Fibroblast of upper back skin (primary cell): ENCODE measurements at places on chromosomes 7 and 10.
A peak's percentile ranks its signal among the peaks of the same experiment; 100 is the strongest.

DNA sequence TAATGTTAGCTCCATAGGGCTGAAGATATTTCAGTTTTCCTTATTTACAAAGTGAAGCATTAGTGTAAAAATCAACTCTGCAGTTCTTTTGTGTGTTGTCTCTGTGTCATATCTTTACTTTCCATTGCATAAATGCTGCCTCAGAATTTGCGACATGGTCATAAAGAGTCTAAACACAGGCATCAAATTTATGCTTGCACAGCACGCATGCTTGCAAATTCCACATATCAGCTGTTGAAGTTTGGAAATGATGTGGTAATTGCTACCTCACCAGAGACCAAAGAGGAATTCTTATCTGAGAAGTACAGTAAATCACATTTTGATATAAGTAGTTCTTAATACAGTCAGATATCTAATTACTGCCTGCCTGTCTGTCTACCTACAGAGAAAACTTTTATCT, 348.2 kb upstream of the GRM3 start:
- DNase-seq = no peak

DNA sequence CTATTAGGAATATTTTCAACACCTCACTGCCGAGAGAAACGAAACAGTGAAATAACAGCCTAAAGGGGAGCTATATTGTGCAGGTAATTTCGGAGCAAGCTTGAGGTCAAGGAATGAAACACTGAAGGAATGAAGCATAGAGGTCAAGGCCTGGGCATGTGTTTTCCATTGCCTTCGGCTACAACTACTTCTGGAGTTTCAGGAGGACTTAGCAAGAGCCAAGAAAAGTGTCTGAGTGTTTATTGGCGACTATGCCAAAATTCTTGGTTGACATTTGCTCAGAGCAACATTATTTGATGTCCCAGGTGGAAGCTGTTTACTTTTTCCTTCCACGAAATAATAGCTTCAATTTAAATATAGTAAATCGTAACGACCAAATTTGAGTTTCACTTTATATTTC, 89.6 kb upstream of the IFRD1 start:
- no peak for DNase-seq

- DNase-seq = no peak
Measured at GRCh38 chr10:111347386-111348013, 270.7 kb downstream of the ADRA2A start.

GRCh38 chr10:70376436-70377378, 5.7 kb downstream of the LRRC20 start:
- peak; percentile 45 for DNase-seq

- DNase-seq = peak; percentile 20
Measured at GRCh38 chr7:40401406-40401805, 266.6 kb downstream of the SUGCT start.

DNA sequence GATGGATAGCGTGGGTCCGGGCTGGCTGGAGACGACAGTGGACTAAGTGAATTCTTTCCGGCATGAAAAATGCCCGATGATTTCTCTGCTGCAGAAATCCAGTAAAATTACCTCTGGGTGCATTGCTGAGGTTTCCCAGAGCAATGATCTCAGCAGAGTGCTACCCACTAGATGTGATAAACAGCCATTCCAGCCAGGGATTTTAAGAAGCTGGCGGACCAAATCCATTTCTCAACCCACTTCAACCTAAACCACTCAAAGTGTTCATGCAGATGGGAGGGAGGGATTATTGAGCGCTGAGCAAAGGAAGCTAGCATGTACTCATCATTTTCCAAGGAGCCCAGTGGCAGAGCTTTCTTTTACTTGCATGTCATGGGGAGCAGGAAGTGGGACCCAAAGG, 116.7 kb downstream of the PRKCQ start:
- no peak for DNase-seq

- no peak for DNase-seq
Measured at GRCh38 chr7:25619963-25620799, 391.9 kb upstream of the NPVF start.

DNA sequence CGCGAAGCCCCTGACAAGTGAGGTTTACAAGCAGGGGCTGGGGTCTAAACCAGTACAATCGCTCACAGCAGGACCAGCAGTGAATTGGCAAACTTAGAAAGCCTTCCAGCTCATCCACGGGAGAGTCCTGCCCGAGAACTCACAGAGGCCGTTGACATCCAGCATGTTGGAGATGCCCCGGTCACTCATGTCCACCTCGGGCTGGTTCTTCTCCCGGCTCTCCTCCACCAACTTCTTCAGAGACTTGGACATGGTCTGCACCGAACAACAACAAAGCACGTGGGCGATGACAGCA, 447 bp downstream of the RSU1 start:
- DNase-seq = no peak

DNA sequence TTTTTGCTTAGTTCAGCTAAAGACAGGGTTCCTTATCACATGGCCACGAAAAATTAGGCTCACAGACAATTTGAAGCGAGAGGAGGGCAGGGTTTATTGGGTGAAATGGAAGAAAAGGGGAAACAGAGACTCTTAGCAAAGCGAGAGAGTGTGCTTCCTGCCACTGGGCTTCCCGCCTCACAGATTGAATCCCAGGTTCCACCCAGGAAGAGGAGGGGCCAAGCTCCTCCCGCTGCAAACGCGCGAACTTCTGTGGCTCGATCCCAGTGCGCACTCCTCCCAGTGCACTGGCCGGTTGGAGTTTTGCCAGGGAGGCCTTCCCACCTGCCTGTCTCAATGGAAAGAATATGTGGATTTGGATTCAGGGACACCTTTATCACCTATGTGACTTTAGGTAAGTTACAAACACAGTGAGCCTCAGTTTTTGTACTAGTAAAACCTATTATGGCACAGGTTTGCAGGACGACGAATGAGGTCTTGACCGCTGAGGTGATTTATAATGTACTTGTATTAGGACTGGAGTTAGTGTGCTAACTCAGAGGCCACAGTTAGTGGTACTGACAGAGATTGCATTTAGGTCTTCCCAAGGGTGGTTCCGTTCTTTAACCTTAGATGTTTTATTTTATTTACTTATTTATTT, 48.5 kb upstream of the SP8 start:
- no peak for DNase-seq

- DNase-seq = no peak
Measured at GRCh38 chr7:54697659-54698186, 61.3 kb downstream of the SEC61G start.

GRCh38 chr10:51955696-51956095, 256.3 kb upstream of the CSTF2T start:
- no peak for DNase-seq

GRCh38 chr10:71246591-71247413, 34.4 kb downstream of the UNC5B start:
- no peak for DNase-seq

DNA sequence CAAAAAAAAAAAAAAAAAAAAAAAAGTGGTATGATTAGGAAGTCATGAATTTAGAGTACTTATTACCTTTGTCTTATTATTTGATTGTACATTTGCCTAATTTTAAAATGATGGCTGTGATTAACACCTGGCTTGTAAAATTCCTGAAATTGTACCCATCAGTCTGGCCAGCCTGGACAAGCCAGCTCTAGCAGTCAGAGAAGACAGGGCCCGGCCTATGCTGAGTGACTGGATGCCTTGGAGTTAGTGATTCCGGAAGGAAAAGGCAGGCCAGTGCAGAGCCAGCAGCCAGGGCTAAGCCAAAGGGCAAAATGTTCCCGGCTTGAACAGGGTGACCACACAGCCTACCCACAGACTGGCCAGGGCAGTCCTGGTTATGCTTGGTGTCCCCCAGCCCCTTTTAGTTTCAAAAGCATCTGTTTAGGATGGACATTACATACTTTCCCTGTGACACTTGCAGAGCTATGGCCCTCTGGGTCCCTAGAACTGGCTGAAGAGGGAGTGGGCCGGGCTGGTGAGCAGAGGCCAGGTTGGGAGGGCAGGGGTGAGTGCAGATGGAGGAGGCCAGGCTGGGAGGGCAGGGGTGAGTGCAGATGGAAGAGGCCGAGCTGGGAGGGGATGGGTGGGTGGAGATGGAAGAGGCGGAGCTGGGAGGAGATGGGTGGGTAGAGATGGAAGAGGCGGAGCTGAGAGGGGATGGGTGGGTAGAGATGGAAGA, 61.7 kb downstream of the PROSER2 start:
- no peak for DNase-seq

GRCh38 chr10:107546284-107546683, 381.8 kb upstream of the SORCS1 start:
- peak; percentile 70 for DNase-seq

DNA sequence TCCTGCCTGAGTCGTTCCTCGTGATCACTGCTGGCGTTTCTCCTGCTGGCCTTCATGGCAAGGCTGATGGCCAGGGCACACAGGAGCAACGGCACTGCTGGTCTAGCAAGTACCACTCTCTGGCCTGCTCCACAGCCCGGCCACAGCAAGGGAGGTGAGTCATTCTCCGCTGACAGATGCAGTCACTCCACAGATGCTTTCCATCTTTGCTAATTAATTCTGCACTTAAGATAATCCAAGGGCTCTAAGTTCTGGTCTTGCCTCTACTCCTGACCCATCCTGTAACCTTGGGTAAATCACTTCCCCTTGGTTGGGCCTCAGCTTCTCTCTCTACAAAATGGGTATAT, 244.4 kb downstream of the RPS24 start:
- DNase-seq = peak; percentile 68

GRCh38 chr7:21671859-21672258, 129.0 kb downstream of the DNAH11 start:
- no peak for DNase-seq

DNA sequence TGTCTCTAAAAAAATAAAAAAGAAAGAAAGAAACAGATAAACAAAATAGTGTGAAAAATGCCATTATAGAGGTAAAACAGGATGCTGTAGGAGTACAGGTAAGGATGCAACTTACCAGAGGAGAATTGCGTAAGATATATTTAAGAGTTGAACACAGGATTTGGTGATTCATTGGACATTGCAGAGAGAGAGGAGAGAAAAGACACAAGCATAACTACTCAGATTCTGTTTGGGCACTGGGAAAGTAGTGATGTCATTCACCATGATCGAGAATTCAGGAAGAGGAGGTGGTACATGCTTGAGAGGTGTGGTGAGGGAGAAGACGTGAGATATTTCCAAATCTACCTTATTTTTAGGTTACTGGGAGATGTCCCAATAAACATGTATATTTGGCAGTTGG, 97.6 kb downstream of the AASS start:
- no peak for DNase-seq

DNA sequence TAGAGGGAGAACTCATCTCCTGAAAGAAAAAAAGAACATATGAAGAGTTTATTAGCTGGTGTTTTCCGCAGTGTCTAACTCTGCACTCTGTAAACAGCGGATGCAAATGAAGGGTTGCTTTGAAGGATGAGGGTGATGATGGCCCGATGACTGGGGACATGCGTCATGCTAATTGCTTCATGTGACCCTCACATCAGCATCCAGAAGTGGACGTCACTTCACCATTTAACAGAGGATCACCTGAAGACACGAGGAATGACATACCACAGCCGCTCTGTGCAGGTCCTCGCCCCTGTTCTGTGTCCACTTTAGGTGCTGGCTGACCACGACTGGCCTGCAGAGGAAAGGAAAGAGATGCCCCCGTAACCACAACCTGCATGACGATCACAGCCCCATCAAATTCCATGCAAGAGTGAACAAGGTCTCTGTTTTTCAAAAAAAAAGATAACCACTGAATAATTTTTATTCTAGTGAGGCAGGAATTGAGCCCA, 82.9 kb downstream of the KLF6 start:
- no peak for DNase-seq

DNA sequence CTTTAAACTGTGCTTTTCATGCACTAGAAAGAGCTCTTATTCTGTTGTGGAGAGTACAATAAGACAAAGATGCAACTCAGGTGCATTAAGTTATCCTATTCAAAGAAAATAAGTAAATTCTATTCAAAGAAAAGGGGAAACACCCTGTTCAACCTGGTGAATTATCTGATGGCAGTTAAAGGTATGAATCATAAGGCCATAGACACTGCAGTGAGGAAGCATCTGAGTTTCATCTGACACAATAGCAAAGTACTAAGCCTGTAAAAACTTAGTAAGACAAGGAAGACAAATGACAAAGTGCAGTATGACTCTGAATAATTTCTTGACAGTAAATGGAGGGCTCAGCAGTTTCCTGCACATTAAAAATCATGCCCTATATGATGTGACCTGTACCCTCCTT, 91.0 kb upstream of the LRRTM3 start:
- DNase-seq = no peak

GRCh38 chr10:23927576-23928325, 281.2 kb upstream of the KIAA1217 start:
- peak; percentile 8 for DNase-seq

DNA sequence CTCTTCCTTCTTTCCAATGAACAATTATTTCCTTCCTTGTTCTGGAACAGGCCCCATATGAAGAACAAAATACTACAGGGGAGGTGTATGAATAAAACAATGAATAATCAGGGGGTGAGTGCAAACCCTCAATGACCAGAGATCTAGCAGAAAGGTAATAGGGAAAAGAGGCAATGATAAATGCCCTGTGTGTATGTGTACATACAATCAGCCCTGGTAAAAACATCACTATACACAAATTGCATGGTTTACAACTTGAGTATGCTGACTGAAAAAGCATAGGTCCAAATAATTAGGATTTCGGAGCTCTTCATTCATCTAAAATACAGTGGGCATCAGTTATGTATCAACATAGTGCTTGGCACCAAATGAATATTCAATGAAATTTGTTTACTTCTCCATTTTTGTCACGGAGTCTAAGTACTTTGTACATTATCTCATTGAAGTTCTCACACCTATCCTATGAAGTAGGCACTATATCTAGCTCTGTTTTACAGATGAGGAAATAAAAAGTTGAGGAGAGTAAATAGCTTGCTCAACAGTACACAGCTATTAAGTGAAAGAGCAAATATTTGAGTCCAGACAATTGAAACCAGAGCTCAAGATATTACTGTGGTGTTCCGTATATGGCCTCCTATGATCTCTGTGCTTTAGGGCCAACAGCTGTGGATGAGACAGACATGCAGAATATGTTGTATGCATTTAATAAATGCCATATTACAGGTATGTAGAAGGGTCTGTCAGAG, 1065.4 kb downstream of the SORCS3 start:
- no peak for DNase-seq

- no peak for DNase-seq
Measured at GRCh38 chr7:45187946-45188411, 30.4 kb downstream of the RAMP3 start.

DNA sequence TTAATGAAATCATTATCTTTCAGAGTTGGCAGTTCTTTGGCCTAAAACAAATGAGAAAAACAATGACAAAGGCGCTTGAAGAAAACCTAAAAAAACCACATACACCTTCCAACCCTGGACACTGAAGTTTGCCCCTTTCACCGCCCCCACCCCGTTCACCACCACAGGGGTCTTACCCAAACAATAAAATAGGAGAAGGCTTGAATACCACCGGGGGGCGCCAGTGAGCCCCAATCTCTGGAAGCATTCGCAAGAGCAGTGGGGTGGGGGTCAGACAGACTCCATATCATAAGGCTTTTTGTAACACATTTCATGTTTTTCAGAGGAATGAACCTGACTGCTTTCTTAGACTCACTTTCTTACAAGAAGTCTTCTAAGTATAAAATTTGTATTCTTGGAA, 163.6 kb downstream of the PIP4K2A start:
- peak; percentile 22 for DNase-seq

GRCh38 chr7:12594122-12594897, 23.8 kb downstream of the SCIN start:
- DNase-seq = no peak

- DNase-seq = no peak
Measured at GRCh38 chr7:117731455-117731854, 141.8 kb downstream of the CTTNBP2 start.

GRCh38 chr7:17929647-17930395, 10.5 kb downstream of the SNX13 start:
- no peak for DNase-seq
